D721Med (cell line): ENCODE measurements at places on chromosomes 4 and X.

DNA sequence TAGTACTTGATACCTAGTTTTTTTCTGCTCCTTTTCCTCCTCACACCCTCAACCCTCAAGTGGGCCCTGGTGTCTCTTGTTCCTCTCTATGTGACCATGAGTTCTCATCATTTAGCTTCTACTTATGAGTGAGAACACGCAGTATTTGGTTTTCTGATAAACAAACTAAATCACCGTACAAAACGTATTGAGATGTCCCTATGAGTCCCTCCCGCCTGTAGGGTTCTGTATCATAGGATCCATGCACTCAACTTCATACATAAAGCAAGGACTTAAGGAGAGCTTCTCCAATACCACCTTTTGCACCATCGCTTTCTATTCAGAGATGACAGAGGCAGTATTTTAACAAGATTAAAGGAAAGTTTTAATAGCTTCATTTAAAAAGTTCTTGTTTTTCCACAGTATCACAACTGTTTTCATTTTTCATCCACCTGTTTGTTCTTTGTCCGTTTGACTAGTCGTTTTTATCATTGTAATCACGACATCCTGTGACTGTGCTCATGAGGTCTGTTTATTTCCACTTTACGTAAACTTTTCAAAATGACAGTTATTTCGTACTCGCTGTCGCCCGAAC, 457 bp upstream of the RAB9A start:
- no peak for DNase-seq

DNA sequence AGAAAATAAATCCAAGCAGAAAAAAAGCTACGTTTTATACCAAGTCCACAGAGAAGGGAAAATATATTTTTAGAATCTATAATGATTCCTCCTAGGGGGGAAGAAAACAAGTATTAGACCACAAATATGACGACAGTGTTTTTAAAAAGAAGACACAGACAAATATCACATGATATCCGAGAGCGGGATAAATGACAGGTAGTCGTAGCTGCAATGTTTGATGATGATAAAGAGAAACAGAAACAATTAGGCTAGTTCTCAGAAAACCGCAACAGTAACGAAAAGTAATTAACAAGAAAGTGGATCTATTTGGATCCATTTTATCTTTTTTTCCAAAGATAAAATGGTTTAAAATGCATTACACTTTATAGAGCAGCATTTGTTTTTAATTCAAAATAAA, 918 bp downstream of the HAUS3 start:
- DNase-seq, result no peak

DNA sequence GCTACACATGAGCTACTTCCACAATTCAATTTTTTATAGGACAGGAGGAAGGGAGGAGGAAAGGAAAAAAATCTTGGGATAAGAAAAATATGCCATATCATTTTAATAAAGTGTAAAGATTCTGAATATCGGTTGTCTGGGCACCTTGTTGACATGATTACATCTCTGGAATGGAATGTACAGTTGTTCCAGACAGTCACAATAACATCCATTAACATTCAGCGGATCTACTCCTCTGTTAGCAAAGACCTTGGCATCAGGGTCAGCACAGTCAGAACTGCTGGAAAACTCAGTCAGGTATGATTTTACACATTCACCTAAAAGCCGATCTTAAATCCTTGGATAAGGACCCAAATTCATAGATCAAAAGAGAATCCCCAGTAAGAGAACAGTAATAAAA, 85.4 kb upstream of the ARMCX2 start:
- DNase-seq, result no peak

DNA sequence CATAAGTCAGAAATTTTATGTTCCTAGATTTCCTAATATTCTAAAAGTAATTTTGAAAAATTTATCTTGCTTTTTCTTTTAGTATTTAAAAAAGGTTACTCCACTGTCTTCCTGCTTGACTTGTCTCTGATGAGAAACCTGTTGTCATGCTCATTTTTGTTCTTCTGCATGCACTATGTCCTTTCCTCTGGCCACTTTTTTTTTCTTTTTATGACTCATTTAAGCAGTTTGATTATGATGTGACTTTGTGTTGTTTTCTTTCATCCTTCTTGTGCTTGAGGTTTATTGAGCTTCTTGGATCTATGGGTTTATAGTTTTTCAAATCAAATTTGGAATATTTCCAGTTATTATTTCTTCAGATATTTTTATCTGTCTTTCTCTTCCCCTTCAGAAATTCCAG, 12.0 kb upstream of the UFSP2 start:
- DNase-seq, result no peak
